H7 (cell line): ENCODE measurements at places on chromosomes 3 and 15. TPM values are rescaled to one million over a fixed set of nuclear protein-coding genes. Genes with fewer than 3 reads are reported as not detected.

The CFAP44 gene
- 0.37 and 0.73 TPM in 2 replicates for total RNA-seq

DNA sequence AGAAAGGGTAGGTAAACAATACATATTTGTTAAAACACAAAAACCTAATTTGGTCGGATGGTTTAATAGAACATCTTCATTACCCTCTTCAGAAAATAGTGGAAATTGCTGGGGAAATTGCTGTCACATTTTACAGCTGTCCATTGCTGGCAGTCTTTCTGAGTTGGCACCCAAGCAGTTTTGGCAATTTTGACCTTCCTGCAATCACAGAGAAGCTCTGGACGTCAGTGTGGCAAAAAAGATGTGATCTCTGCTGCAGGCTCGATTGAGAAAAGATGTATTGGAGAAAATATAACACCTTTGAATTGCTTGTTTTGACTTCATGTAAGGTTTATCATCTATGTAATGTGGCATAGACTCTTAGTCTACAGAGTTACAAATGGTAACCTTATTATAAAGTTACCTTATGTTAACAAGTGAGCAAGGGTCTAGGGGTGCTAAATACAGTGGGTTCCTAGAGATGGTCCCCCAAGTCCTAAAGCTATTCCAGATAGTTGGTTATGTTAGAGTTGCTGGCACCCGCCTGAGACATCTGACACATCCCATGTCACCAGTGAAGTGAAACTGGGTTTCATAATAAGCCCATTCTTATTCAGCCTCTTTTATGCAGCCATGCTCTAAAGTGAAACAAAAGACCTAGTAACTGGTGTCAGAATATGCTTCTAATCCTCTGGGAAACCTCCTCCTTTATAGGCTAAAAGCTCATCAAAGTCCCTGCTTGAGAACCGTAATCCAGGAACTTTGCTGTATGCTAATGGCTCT lies 14.0 kb downstream of the UBE2E1 start:
- DNase-seq = no peak

The CP gene
- total RNA-seq = 0.21 and 0.59 TPM in 2 replicates

The SCAANT1 gene
- not detected in 2 replicates for total RNA-seq

GRCh38 chr3:152120601-152121269 lies 148.0 kb upstream of the MBNL1 start:
- no peak for DNase-seq

GRCh38 chr3:124920718-124921117 lies 13.8 kb downstream of the MUC13 start:
- DNase-seq = no peak

The OR5H15 gene
- total RNA-seq = not detected in 2 replicates

DNA sequence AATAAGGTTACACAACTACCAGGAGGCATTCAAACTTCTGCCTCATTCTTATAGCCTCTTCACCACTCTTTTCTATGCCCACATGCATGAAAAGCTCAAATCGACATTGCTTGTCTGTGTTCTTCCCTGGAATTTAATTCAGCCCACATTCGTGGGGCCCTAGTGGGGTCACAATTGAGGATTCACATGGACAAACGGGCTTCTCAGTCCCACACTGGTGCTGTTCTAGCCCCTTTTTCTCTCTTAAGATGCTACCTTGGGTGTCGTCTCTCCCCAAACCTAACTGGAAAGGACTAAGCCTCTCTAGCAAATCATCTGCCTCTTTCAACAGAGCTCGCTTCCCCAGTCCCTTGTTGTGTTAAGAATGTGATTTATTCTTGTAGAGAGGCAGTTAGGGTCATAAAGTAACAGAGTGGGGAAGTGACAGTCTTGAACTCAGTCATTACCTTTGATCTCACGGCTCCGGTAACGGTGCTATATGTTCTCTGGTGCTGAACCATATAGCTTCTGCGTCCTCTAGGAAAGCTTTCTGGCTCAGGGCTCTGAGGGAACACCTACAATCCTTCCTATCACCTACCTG lies 4.9 kb downstream of the LPP start:
- no peak for DNase-seq

DNA sequence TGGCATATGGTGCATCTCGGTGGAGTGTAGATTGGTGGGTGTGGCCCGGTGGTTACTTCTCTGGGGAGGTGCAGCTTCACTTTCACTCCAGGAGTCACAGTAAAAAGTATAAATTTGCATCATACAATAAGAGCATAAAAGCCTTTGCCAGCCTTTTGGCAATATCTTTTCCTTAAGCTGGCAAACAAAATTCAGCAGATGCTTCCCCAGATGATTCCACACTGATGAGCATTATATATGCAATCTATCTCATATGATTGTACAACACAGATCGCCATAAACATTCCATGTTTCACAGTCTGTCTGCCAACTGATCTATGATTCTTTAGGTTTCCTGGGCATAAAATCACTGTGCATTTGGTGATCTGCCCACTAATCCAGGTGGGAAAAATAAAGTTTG lies 120.2 kb upstream of the ALCAM start:
- DNase-seq = no peak

DNA sequence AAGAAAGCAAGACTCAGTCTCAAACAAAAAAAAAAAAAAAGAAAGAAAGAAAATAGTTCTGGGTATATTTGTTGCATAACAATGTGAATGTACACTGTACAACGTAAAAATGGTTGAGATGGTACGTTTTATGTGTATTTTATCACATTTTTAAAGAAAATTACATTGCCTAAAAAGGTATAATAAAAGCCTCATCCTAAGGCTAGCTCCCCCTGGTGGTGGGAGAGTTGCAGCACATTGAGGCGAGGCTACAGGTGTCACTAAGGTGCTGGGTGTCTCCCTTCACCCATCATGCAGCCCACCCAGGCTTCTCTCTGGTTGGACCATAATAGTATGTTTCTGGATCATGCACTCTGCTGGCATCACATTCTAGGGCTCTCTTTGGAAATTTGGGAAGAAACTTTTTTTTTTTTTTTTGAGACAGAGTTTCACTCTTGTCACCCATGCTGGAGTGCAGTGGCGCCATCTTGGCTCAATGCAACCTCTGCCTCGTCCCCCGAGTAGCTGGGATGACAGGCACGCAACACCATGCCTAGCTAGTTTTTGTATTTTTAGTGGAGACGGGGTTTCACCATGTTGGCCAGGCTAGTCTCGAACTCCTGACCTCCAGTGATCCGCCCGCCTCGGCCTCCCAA lies 12.4 kb upstream of the RAB11A start:
- peak; percentile 22 for DNase-seq

GRCh38 chr15:56839099-56839498 lies 79.3 kb upstream of the TCF12 start:
- no peak for DNase-seq

GRCh38 chr15:80343554-80343992 lies 60.6 kb upstream of the ARNT2 start:
- no peak for DNase-seq

The ACAN gene
- total RNA-seq = 0.33 and 0.59 TPM in 2 replicates
